Naive thymus-derived CD8-positive, alpha-beta T cell (primary cell): ENCODE measurements at places on chromosomes 7 and 10.

GRCh38 chr7:80783186-80783677 is 135.6 kb downstream of the SEMA3C start:
- no peaks in the 10 kb centered on the region for H3K27me3 ChIP-seq
- H3K4me1 ChIP-seq, result no peaks in the 10 kb centered on the region
- no peaks in the 10 kb centered on the region for H3K36me3 ChIP-seq
- no peak overlapping the region for H3K27ac ChIP-seq
- no peak overlapping the region for H3K4me3 ChIP-seq

DNA sequence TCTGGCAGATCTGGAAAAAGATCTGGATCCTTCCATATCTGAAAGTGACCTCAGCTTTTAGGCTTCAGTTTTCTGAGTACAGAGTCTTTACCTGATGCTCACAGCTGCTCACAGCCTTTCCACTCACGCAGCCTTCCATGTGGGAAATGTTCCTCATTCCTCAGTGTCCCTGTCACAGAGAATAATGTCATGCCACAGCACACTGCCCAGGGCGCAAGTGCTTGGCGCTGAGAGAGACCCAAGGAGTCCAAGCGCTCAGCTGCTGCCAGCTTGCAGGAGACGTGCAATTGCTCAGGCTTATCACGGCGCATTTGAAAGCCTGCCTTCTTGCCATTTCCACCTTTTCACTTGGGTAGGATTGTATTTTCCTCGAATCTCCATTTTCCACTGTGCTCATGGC is 271.9 kb upstream of the MKI67 start:
- H3K36me3 ChIP-seq, result no peaks in the 10 kb centered on the region
- no peak overlapping the region for H3K4me3 ChIP-seq
- H3K27ac ChIP-seq, result no peak overlapping the region
- H3K27me3 ChIP-seq, result no peaks in the 10 kb centered on the region

- H3K4me3 ChIP-seq, result no peak overlapping the region
- DNase-seq, result no peak
- no peaks in the 10 kb centered on the region for H3K4me1 ChIP-seq
- H3K27ac ChIP-seq, result no peak overlapping the region
- H3K27me3 ChIP-seq, result no peaks in the 10 kb centered on the region
These were observed 98.2 kb upstream of the MEOX2 start for GRCh38 chr7:15784694-15785030.

- no peaks in the 10 kb centered on the region for H3K36me3 ChIP-seq
- H3K27me3 ChIP-seq, result no peaks in the 10 kb centered on the region
- no peak overlapping the region for H3K4me3 ChIP-seq
- no peak overlapping the region for H3K27ac ChIP-seq
- DNase-seq, result no peak
These were observed 13.7 kb downstream of the CLCN1 start for GRCh38 chr7:143329471-143330170.

- H3K27ac ChIP-seq, result peak overlapping the region; percentile 65
- H3K27me3 ChIP-seq, result no peaks in the 10 kb centered on the region
- DNase-seq, result no peak
- no peak overlapping the region for H3K4me3 ChIP-seq
- H3K4me1 ChIP-seq, result peaks cover 14% of the 10 kb centered on the region
- peaks cover 69% of the 10 kb centered on the region for H3K36me3 ChIP-seq
These were observed 49.9 kb downstream of the PTEN start for GRCh38 chr10:87913156-87913921.

DNA sequence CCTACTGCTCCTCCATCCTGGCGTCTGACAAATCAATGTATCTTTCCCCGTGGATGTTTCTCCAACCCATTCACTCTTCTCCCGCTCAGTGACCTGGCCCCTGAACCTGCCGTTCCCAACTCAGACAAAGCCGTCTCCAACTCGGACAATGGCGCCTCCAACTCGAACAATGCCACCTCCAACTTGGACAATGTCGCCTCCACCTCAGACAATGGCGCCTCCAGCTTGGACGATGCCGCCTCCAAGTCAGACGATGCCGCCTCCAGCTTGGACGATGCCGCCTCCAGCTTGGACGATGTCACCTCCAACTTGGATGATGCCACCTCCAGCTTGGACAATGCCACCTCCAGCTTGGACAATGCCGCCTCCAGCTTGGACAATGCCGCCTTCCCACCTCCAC is 608.6 kb downstream of the DNAJB6 start:
- H3K27ac ChIP-seq, result no peak overlapping the region
- no peaks in the 10 kb centered on the region for H3K36me3 ChIP-seq
- no peak for DNase-seq
- no peaks in the 10 kb centered on the region for H3K4me1 ChIP-seq

DNA sequence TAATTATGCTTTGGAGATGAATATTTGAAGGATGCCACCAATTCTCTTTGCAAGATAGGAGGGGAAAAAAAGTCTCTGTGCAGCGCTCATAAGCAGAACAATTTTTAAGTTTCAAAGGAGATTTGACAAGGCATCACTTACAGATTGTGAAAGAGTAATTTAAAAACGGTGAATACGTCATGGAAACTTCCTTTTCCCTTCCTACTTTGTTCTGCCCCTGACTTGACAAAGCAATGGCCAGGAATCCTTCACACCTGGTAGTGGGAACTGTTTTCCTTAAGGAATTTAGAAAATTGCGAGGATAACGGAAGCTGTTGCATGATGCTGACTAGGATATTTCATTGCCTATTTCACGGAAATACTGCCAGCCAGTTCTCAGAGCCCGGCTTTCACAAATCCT is 16.7 kb downstream of the FAM107B start:
- no peak overlapping the region for H3K27ac ChIP-seq
- no peaks in the 10 kb centered on the region for H3K4me1 ChIP-seq
- H3K4me3 ChIP-seq, result no peak overlapping the region
- no peaks in the 10 kb centered on the region for H3K36me3 ChIP-seq

DNA sequence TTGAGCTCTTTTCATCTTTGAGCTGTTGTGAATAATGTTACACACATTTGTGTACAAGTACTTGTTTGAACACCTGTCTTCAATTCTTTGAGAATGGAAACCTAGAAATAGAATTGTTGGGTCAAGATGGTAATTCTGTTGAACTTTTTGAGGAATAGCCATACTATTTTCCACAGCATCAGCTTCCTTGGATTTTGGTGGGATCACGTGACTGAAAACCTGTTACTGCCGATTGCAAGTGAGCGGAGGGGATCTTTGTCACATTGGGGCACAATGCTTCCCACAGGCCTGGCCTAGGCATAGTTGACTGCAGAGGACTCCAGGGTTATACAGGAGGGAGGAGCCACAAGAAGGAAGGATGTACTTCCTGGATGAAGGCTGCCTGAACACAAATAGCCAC is 21.3 kb upstream of the CACUL1 start:
- no peak overlapping the region for H3K4me3 ChIP-seq
- H3K27ac ChIP-seq, result no peak overlapping the region
- no peaks in the 10 kb centered on the region for H3K4me1 ChIP-seq
- peaks cover 2% of the 10 kb centered on the region for H3K27me3 ChIP-seq
- no peak for DNase-seq

DNA sequence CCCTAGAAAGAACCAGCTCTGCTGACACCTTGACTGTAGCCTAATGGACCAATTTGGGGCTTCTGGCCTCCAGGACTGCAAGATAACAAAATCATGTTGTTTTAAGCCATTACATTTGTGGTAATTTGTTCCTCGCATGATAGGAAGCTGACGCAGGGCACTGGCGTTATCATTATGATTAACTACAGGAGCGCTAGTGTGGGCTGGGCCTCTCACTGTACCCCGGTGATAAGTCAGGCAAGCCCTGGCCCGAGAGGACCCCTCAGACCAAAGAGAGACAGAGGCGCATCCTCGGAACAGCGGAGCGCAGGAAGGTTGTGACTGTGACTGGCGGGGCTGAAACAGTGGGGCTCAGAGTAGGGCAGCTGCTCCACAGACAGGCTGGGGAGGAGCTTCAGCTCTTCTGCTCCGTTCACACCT is 150.3 kb upstream of the CHST15 start:
- H3K27ac ChIP-seq, result no peak overlapping the region
- no peaks in the 10 kb centered on the region for H3K27me3 ChIP-seq
- no peak overlapping the region for H3K4me3 ChIP-seq
- no peaks in the 10 kb centered on the region for H3K4me1 ChIP-seq

- H3K4me3 ChIP-seq, result no peak overlapping the region
- H3K36me3 ChIP-seq, result peaks cover 6% of the 10 kb centered on the region
- H3K27me3 ChIP-seq, result peaks cover 29% of the 10 kb centered on the region
- DNase-seq, result no peak
These were observed 45.5 kb upstream of the GPAM start for GRCh38 chr10:112229096-112229495.

DNA sequence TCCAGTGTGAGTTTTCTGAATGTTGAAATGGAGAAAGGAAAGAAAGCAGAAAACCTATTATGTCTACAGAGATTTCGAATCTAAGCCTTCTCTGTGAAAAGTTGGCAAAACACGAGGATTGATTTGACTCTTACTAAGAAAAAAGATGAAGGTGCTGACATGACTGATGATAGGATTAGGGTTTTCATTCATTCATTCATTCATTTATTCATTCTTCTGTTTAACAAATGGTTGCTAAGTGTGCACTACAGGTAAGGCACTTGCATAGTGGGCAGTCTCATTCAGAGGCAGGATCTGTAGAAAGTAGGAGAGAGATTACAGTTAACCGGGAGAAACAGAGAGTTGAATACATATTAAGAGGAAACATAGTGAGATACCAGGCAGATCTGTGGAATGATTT is 137.1 kb downstream of the ZNF365 start:
- H3K4me3 ChIP-seq, result no peak overlapping the region
- H3K27me3 ChIP-seq, result no peaks in the 10 kb centered on the region
- H3K27ac ChIP-seq, result no peak overlapping the region
- no peaks in the 10 kb centered on the region for H3K4me1 ChIP-seq
- no peak for DNase-seq

DNA sequence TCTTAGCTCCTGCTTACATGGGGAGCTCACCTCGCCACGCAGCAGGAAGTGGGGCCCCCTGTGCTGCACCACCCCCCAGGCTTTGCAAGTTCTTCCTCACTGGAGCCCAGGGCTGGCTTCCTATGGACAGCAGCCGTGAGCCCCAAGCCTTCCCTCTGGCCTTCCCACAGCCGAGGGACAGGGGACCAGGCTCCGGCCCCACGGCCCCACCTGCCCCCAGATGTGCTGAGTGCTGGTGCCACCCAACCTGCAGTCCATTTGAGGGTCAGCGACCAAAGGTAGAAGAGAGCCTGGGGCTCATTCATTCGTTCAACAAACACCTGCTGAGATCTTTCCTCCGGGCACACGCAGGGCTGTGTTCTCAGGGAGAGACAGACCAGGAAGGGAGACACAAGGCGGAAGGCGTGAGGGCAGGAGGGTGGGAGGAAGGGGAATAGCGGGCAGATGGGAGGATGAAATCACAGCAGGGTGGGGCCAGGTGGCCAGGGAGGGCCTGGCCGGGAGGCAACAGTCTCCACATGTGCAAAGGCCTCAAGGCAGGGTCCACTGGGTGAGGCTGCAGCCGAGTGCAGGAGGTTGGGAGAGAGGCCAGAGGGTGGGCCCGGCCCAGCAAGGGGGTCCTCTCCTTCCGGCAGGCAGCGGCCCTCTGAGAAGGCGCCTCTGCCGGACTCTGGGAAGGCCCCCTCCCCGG is 100.1 kb downstream of the FOXL3 start:
- peaks cover 7% of the 10 kb centered on the region for H3K36me3 ChIP-seq
- no peaks in the 10 kb centered on the region for H3K27me3 ChIP-seq
- peaks cover 10% of the 10 kb centered on the region for H3K4me1 ChIP-seq

DNA sequence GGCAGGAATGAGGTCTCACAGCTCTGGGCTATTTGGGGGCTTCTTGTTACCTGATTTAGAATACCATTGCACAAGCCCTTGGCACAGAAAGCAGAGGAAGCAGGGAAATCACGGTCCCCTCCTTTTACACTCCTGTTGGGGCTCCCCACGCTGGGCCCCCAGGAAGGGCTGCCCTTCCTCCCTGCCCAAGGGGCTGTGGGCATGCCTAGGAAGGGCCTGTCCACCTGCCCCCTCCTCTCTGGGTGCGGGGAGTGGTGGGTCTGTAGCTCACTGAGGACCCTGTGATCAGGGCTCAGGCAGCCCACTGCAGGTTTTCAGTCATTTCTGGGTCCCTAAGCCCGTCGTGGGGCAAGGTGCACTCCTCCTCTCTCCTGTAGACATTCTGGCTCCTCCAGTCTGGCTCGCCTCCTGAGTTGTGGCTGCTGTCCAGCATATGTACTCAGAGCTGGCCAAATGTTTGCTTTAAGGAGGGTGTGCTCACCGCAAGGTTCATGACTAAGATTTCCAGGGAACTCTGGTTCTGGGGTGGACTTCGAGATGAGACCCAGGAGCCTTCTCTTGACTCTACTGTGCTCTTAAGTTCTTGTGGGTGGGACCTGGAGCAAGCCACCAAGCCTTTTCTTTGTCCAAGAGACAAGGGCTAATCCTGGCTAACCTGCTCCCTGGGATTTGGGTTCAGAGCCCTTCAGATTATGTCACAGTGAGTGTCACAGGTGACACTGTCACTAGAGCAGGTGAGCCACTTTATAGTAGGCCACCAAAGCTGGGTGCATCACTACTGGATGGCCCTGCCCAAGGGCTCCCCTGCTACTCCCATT is 56.0 kb downstream of the TACR2 start:
- H3K4me3 ChIP-seq, result peak overlapping the region; percentile 61
- H3K36me3 ChIP-seq, result peaks cover 5% of the 10 kb centered on the region
- peak overlapping the region; percentile 96 for H3K27ac ChIP-seq
- no peaks in the 10 kb centered on the region for H3K27me3 ChIP-seq
- peaks cover 79% of the 10 kb centered on the region for H3K4me1 ChIP-seq

DNA sequence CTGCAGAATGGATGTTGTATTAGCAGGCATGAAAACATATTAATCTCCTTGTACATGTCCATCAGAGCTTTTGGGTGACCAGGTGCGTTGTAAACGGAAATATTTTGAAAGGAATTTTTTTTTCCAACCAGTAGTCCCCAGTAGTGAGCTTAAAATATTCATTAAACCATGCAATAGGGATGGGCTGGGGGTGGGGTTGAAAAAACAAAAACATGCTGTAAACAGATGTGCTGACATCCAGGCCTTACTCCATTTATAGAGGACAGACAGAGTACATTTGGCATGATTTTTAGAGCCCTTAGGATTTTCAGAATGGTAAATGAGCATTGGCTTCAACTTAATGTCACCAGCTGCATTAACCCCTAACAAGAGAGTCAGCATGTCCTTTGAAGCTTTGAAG is 50.2 kb downstream of the PTPN12 start:
- H3K4me1 ChIP-seq, result peaks cover 4% of the 10 kb centered on the region
- H3K27ac ChIP-seq, result no peak overlapping the region
- peaks cover 4% of the 10 kb centered on the region for H3K36me3 ChIP-seq
- DNase-seq, result no peak
- H3K27me3 ChIP-seq, result no peaks in the 10 kb centered on the region

GRCh38 chr10:97759946-97760345 is 11.9 kb downstream of the SFRP5 start:
- no peaks in the 10 kb centered on the region for H3K27me3 ChIP-seq
- peaks cover 12% of the 10 kb centered on the region for H3K4me1 ChIP-seq
- H3K27ac ChIP-seq, result no peak overlapping the region
- H3K36me3 ChIP-seq, result peaks cover 10% of the 10 kb centered on the region
- no peak overlapping the region for H3K4me3 ChIP-seq
- no peak for DNase-seq

DNA sequence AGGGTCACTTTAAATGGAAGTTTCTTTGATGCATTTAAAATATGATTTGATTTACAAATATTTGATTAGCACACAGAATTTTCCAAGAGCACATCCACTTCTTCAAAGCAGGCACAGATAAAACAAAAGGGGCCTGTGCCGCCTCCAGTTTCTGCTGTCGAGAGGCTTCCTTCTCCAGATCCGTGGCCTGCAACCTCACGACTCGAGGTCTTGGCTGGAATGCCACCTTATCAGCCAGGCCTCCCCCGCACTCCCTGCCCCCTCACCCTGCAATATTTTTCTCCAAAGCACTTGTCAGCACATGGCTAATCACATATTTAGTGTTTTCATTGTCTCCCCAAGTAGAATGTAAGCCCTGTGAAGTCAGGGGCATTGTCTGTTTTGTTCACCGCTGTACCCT is 12.5 kb downstream of the PYROXD2 start:
- peaks cover 1% of the 10 kb centered on the region for H3K4me1 ChIP-seq
- H3K27me3 ChIP-seq, result no peaks in the 10 kb centered on the region
- H3K4me3 ChIP-seq, result no peak overlapping the region
- no peak for DNase-seq
- H3K27ac ChIP-seq, result no peak overlapping the region
